Adrenal gland (tissue), 19 donors: ENCODE measurements at places on chromosomes 3 and 15.

DNA sequence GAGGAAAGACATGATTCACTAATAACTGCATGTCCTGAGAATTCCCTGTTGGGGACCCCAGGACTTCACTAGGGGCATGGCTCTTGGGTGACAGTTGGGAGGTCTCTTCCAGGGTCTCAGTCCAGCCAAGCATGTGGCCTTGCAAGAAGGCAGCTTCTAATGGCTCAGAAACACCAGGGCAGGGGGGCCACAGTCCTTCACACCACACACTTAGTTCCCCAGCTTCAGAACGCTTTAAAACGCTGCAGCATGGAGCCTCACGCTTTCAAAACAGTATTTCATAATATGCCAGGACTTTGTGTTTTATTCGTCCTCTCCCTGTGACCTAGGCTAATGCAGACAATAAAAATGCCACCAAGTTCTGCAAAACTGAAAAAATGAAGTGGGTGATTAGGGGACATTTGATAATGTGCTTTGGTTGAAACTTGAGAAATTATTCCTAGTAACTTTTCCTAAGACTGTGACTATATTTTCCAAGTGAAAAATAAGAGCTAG, 48.4 kb upstream of the LIMD1 start:
- H3K4me3 ChIP-seq, result no peak overlapping the region
- peak overlapping the region; percentile 8 for H3K27ac ChIP-seq
- H3K4me1 ChIP-seq, result no peaks in the 10 kb centered on the region
- no peak for DNase-seq
- H3K36me3 ChIP-seq, result no peaks in the 10 kb centered on the region

- no peak for DNase-seq
- H3K4me1 ChIP-seq, result no peaks in the 10 kb centered on the region
- H3K4me3 ChIP-seq, result no peak overlapping the region
- H3K27ac ChIP-seq, result no peak overlapping the region
These were observed 138.8 kb upstream of the PRR20G start for GRCh38 chr3:127426444-127427153.

DNA sequence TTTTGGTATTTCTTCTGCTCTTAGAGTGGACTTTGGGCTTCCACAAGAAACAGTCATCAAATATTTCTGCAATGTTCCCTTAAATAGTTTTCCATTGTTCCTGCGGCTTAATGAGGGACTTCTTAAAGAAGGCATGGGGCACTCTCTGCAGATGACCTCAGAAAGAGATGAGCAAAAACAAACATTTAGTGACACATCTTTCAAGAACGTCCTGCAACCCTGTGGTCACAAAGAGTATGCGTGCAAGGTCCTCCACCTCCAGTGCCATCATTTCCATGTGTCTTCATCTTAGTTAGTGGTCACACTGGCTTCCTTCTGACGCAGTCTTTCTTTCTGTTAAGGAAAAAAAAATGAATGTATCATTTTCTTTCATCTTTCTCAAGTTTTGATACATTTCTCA, 56.2 kb downstream of the GREM1 start:
- DNase-seq, result no peak
- H3K4me1 ChIP-seq, result no peaks in the 10 kb centered on the region
- H3K27me3 ChIP-seq, result no peaks in the 10 kb centered on the region

- H3K36me3 ChIP-seq, result no peaks in the 10 kb centered on the region
- H3K27me3 ChIP-seq, result no peaks in the 10 kb centered on the region
- no peak overlapping the region for H3K4me3 ChIP-seq
- no peak overlapping the region for H3K27ac ChIP-seq
- no peak for DNase-seq
- peaks cover 7% of the 10 kb centered on the region for H3K4me1 ChIP-seq
These were observed 43.4 kb downstream of the HLTF start for GRCh38 chr3:149042789-149043386.

- DNase-seq, result no peak
- H3K36me3 ChIP-seq, result no peaks in the 10 kb centered on the region
- H3K4me3 ChIP-seq, result no peak overlapping the region
- no peak overlapping the region for H3K27ac ChIP-seq
These were observed 395.4 kb upstream of the ADAMTS9 start for GRCh38 chr3:65083240-65083639.
